Large intestine (tissue), 12 donors: ENCODE measurements at places on chromosomes 16 and 17. TPM values are rescaled to one million over a fixed set of nuclear protein-coding genes. Genes with fewer than 3 reads are reported as not detected.

BEAN1 gene
- polyA plus RNA-seq, result 1.5 TPM

ZNRF1 gene
- 14.0 TPM for polyA plus RNA-seq

GRAPL gene
- 3.4 TPM for polyA plus RNA-seq

HSD17B2 gene
- polyA plus RNA-seq, result 69.5 TPM

AOC2 gene
- 1.2 TPM for polyA plus RNA-seq

DNA sequence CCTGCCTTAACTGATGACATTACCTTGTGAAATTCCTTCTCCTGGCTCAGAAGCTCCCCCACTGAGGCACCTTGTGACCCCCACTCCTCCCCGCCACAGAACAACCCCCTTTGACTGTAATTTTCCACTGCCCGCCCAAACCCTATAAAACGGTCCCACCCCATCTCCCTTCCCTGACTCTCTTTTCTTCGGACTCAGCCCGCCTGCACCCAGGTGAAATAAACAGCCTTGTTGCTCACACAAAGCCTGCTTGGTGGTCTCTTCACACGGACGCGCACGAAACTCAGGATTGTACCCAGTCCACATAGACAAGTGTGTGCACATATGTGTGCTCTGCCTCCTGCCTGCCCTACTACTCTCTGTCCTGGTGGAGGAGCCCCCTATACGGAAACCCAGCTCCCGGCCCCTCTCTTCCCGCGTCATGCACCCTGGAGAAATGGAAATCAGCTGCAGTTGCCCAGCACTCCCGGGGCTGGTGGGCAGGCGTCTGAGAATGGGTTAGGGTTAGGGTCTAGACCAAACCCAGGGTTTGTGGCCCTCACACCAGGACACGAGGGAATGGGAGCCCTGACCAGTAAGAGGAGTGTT is 2.4 kb upstream of the RHBDF1 start:
- no peak for DNase-seq

- DNase-seq, result no peak
Measured at GRCh38 chr16:24288516-24288915, 32.4 kb downstream of the CACNG3 start.

DNA sequence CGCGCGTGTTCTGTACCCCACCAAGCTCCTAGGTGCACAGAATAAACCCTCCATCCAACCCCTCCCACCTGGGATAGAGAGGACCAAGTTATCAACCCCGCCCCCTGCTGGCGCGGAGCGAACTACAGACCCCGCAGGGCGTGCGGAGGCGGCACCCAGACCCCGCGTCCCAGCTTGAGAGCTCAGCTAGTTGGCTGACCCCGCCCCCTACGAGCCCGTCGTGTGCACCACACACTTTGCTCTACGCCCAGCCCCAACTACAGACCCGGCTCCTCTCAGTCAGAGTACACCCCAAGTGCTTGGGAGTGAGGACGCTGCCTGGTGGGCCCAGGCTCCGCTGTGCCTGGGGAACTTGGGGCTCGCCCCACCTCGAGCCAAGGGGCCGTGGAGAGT is 1.5 kb downstream of the GRIN2A start:
- no peak for DNase-seq

DNA sequence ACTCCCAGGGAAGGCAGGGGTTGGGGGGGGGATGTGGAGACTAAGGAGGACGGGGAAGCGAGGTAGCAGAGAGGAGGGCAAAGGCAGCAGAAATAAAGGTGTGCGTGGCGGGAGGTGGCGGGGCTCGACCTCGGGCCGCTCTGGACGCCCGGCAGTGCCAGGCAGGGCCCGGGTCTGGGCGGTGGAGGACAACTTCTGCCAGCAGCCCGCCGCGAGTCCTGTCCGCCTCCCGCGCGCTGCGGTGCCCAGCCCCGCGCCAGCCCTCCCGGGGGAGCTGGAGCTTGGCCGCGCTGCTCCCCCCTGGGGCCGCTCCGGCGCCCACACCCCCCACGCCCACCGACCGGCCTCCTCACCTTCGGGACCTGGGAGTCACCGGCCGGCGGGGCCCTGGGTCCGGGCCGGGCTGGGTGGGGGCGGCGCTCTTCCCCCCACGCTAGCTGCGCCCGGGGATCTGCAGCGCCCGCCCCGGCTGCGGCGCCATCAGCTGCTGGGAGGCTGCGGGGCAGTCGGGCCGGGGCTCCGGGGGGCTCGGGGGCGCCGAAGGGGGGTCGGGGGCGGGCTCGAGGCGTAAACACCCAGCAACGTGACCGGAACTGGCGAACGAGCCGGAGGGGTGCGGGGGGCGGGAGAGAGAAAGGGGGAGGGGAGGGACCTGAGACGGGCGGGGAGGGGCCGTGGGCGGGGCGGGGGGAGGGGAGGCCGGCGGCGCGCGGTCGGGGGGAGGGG is at the start of gene CCDC92B:
TSS of gene CCDC92B (minus strand) at position 595 of the 726 bp plus-strand sequence. CDS start 14,507 bp downstream, outside the sequence.
- no peak for DNase-seq

DNA sequence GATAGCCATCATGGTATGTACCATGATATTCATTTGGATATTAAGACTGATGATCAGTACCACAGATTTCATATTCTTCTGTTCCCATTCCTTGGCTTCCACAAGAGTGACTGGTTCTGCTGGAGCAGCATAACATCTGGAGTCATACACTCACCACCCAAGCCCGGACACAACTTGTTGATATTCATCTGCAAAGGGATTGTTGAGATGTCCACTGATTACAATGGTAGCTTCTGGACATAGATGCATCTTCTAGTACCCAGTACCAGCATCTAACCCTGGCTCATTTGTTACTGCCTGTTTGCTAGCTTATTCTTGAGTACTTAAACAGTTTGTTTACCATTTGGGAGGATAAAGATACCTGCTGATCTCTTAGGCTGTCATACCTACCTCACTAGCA is 235.7 kb upstream of the AXIN2 start:
- no peak for DNase-seq

- no peak for DNase-seq
Measured at GRCh38 chr17:69451416-69452394, 37.2 kb downstream of the MAP2K6 start.

DNA sequence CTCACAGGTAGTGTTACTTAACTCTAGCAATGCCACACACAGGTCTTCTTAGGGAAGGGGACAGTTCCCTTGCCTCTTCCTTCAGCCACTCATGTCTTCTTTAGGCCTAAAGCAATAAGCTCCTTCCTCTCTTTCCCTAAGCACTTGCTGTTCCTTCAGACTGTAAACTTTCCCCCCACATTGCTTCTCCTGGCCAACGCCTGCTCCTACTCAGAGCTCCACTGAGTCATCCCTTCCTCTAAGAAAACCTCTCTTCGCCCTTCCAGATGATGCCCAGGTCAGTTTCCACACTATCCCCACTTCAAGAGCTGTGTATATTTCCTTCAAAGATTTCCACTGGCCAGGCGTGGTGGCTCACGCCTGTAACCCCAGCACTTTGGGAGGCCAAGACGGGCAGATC is 12.5 kb upstream of the EPOP start:
- no peak for DNase-seq

DNA sequence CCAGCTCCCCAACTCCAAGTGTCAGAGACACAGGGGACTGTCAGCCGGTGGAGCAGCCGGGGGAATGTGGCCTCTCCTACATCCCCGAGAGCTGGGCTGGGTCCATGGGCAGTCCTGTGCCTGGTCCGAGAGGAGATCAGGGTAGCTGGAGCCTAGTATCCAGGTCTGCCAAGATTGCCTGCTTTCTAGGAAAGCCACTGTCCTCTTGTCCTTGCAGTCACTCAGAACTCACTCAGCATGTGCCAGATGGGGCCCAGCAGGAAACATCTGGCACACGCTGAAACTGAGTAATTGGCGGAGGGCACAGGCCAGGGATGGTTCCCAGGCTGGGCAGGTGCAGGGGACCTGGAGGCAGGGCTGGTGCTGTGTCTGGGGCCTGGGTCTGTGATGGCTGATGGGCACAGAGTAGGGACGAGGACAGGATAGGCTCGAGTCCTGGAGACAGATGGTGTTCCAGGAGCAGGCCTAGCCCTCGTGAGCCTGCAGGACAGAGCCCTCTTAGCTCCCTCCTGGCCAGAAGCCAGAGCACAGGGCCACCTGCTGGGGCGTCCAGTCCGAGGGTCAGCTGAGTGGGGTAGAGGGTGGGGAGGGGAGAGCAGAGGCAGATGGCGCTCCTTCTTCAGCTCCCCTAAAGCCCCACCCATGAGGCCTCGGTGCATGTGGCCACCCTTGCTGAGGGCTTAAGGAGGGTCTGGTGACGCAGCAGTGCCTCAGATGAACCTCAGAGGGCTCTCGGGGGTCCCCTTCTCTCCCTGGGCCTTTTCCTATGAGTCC is 31.1 kb downstream of the ADCY7 start:
- no peak for DNase-seq

GRCh38 chr16:59905131-59905530 is 1171.0 kb upstream of the GOT2 start:
- no peak for DNase-seq

- DNase-seq, result no peak
Measured at GRCh38 chr17:2418572-2418971, 17.7 kb upstream of the MNT start.

DNA sequence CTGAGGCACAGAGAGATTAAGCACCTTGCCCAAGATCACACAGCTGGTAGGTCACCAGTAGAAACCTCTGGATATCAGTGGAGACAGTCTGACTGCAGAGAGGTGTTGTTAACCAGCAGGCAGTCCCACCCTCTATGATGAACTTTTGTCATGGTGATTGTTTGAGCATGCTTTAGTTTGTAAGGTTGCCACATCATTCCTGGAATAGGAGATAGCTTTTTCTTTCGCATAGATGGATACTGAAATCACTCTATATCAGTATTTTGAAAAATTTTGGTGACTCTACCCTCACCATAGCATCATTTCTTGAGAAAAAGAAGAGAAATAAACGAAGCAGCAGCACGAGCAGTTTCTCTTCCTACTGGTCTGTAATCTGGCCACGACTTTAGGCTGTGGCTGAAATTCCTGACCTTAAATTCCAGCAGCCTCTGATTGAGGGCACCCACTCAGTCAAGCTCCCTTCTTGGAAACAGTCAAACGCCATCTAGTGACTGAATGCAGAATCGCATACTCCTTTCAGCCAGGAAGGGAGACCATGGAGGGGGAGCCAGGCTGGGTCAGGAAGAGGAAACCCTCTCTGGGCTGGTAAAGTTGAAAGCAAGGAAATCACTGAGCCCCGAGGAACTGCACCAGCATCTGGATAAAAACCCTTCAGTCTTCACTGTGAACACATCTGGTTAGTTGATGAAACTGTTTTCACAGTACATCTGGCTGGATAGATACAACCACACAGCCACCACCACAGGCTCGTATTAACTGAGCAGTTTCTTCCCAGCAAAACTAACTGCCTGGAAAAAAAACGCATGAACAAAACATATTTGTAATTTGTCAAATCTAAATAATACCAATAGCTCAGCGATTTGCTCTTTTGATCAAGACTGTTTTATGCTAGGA is 108.5 kb upstream of the XYLT1 start:
- DNase-seq, result peak; percentile 53

DNA sequence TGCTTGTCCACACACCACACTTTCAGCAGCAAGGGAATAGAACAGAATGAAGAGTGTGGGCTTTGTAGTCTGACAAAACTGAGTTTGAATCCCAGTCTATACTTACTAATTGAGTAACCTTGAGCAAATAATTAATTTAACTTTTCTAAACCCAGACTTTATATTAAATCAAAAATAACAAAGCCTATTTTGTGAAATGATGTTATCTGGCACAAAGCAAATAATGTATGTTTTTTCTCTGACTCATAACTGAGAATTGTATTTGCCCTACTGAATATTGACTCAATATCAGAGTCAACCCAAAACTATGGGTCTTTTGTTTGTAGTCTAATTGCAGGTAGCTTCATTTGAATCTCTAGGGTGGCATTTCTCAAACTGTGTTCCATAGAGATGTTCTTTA is 77.9 kb upstream of the TANC2 start:
- no peak for DNase-seq

DNA sequence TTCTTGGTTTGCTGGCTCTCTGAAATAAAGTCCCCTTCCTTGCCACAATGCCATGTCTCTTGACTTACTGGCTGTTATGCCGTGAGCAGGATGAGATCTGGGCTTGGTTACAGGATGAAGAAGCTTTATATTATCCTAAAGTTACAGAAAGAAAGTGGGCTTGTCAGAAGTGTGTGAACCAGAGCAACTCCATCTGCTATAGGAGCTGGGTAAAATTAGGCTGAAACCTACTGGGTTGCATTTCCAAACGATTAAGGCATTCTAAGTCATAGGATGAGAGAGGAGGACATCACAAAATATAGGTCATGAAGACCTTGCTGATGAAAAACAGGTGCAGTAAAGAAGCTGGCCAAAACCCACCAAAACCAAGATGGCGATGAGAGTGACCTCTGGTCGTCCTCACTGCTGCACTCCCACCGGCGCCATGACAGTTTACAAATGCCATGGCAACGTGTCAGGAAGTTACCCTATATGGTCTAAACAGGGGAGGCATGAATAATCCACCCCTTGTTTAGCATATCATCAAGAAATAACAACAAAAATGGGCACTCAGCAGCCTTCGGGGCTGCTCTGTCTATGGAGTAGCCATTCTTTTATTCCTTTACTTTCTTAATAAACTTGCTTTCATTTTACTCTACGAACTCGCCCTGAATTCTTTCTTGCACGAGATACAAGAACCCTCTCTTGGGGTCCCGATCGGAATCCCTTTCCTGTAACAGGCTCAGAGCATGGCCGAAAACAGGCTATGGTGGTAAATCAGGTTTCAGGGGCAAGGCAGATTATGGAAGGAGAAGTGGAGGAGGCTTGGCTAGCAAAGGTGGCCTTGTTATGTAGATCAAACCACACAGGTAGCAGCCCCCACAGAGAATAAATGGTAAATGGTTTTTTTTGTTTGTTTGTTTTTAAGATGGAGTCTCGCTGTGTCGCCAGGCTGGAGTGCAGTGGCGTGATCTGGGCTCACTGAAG is 81.3 kb upstream of the C16orf82 start:
- no peak for DNase-seq

- DNase-seq, result no peak
Measured at GRCh38 chr16:24353622-24354021, 97.5 kb downstream of the CACNG3 start.

DNA sequence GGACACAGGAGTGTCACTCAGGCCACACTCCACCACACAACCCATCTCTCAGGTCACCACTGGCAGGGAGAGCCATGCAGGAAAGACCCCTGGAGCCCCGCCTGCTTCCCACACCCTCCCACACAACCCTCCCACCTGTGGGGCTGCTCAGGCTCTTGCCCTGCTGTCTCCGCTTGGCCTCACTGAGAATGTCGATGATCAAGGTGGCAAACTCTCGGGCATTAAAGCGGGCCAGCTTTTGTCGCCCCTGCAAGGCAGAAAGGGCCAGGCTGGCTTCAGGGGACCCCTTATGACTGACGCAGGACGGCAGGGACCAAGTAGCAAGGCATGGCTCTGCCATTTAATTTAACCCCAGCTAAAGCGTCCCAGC is 8.5 kb downstream of the TP53I13 start:
- no peak for DNase-seq
